Neural crest cell (in vitro differentiated cells): ENCODE measurements at places on chromosomes 3 and 15.
A peak's percentile ranks its signal among the peaks of the same experiment; 100 is the strongest.

GRCh38 chr3:133896002-133896761, 500 bp upstream of the RAB6B start:
- DNase-seq: no peak

DNA sequence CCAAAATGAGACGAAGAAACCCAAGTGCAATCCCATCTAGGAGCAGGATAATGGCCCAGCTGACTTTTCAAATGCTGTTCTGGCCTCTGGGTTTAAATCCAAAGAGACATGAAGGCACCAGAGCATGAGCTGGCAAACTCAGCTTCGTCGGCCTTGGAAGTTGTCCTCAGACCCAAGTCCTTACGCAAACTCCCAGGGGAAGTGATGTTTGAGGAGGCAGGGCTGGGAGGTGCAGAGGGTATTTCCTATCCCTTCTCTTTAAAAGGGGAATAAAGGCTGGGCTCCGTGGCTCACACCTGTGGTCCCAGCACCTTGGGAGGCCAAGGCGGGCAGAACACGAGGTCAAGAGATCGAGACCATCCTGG, 68.9 kb upstream of the HERC1 start:
- no peak for DNase-seq

GRCh38 chr3:5096336-5097008, 25.6 kb upstream of the ARL8B start:
- DNase-seq: no peak

DNA sequence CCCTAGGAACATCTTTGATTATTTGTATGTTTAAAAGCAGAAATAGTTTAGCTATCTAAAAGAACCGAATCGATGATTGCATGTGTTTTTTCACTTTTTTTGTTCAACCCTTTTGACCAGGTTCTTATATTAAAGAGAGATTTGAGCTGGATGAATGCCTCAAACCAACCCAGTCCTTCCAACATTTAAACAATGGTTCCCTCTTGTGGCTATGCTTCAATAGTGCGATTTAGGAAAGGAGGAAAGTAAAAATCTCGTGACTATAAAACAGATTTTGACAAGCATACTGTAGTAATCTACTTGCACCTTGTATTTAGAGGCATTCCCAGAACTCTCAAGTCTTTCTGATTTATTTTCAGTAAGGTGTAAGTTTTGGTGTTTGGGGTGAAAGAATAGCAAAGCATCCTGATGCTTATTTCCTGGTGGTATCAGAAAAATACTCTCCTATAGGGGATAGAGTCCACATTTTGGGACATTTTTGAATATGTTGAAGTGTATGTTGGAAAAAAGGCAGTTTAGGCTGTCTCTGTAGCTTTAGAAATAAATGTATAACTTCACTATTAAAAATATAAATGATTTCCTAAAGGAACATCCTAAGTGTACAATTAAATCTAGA, 159.6 kb upstream of the KCNH8 start:
- no peak for DNase-seq

GRCh38 chr3:12228461-12228860, 60.4 kb upstream of the PPARG start:
- no peak for DNase-seq

- DNase-seq: no peak
These were observed 44.0 kb downstream of the TM2D3 start for GRCh38 chr15:101608201-101608600.

- no peak for DNase-seq
These were observed 54.3 kb upstream of the THSD4 start for GRCh38 chr15:71060983-71061382.

DNA sequence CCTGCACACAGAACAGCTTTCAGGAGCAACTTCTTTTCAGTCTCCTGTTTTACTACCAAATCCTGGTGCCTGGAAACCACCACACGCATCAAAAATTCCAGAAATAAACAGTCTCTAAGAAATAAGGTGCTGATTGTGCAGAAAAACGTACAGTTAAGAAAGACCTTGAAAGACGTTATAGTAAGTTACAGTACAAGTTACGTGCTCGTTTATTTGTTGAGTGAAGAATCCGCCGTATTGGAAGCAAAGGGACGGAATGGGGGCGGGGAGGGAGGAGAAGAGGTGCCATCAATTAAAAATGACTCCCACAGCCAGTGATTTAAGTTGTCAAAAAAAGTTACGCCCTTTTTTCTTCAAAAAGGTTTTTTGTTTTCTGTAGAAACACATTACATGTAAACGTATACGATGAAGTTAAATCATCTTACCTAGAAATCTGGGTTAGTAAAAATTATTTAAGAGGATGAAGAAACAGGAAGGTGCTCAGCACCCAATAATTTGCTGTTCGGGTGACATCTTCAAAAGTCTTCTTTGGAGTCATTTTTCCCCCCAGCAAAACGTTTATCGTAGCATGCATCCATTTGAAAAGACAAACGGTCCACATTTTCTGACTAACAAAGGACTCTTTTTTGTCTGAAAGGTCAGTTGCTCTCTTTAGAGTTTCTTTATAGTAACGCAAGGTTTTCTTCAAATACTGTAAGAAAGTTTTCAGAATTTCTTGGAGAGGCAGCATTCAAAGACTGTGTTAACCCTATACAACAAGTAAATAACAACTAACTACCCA, 782 bp upstream of the UACA start:
- DNase-seq: peak; percentile 4

- DNase-seq: no peak
These were observed 67.2 kb upstream of the TSPAN3 start for GRCh38 chr15:77138167-77138522.

DNA sequence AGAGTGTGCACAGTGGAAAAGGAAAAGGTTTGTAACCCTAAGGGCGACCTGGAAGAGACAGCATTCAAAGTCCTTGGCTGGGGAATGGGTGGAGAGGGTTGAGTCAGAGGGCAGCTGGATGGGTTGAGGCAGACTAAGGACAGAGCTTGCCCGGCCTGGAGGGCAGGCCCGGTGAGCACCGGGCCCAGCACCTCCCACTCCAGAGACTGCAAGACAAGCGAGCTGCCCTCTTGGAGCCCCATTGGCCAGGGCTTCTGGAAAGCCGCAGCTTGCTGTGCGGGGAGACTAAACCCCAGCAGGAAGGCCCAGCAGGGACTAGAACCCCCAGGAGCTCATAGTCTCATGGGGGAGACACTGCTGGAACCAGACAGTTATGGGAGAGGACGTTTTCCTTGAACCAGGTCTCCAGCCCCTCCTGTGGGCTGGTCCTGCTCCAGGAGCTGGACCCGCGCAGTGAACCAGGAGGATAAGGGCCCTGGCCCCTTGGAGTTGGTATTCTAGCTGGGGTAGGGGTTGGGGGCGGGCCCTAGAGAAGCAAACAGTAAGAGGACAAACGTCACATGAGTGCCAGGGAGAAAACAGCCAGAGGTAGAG, 59.1 kb downstream of the RGMA start:
- no peak for DNase-seq

DNA sequence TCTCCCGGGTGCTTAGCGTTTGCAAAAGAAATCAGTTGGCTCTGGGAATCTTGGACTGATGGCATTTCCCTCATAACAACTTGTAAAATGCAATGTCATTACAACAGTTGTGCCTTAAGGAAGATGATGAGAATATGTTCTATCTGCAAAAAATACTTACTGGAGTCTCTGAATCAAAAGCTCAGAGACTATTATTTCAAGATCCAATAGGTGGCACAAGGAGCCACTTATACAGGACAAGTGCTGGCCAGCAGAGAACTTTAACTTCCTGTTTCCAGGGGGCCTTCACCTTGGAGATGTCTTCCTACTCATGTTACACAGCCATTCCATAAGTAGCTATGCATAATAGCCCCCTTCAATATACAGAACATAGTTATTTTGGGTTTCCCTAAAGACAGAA, 8.9 kb upstream of the RPS27L start:
- no peak for DNase-seq

DNA sequence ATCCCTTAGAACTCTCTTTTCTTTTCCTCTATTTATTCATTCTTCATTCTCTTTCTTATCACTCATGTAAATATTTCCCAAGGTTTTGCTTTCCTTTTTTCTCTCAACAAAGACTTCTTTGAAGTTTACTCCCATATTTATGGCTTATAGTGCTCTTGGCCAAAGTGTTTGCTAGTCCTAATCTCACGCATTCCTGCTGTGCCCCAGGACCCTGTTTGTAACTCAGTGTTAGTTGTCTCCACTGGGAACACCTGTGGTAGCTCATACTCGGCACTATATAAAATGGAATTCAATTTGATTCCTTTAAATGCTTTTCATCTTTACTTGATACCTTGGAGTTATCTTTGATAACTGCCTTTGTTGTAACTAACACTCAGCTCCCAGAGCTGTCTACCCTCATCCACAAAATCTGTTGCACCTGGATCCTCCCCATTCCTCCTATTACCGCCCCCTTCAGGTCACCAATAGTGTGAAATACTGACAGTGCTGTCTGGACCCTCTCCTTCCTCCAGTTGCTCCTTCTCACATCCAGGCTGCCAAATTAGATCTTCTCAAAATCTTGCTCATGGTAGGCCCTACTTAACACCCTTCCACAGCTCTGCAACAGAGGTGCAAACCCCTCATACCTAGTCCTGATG, 76.8 kb downstream of the TIGIT start:
- DNase-seq: no peak

DNA sequence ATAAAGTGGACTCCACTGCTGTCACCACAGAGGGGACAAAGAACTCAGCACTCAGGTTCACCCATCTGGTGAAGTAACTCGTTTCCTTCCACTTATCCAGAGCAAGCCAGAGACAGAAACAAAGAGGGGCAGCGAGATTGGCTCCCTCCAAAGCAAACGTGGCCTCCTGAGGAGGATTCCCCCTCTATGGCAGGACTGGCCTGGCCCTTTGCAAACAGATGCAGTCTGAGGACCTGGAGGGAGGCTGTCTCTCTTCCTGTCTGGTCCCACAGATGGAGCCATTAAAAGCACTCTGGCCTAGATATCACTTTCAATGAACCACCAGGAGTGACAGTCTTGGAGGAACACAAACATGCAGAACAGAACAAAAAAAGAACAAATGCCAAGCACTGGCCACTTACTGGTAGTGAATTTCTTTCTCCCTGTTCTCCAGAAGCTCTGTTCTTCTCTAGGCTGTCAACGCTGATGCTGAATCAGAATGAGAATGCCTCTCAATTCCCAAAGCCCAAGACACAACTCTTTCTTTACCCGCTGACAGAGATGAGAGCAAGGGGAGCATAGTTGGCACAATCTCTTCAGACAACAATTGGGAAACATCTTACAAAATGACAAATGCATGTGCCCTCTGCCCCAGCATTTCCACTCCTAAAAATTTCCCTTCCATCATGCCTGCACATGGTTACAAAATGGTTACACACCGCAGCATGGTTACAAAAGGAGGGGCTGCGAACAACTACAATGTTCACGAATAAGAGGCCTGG, 14.3 kb downstream of the KLHL25 start:
- no peak for DNase-seq

GRCh38 chr3:23448998-23449537, 245.9 kb downstream of the UBE2E2 start:
- no peak for DNase-seq

DNA sequence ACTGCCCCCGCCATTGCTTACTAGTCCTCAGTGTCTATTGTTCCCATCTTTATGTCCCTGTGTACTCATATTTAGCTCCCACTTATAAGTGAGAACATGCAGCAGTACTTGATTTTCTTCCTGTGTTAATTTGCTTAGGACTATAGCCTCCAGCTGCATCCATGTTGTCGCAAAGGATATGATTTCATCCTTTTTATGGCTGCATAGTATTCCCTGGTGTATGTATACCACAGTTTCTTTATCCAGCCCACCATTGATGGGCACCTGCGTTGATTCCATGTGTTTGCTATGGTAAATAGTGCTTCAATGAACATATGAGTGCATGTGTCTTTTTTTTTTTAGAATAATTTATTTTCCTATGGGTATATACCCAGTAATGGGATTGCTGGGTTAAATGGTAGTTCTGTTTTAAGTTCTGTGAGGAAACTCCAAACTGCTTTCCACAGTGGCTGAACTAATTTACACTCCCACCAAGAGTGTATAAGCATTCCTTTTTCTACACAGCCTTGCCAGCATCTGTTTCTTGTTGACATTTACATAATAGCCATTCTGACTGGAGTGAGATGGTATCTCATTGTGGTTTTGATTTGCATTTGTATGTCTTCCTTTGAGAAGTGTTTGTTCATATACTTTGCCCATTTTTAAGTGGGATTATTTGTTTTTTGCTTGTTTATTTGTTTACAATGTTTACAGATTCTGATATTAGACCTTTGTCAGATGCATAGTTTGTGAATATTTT, 53.7 kb downstream of the GALK2 start:
- no peak for DNase-seq

DNA sequence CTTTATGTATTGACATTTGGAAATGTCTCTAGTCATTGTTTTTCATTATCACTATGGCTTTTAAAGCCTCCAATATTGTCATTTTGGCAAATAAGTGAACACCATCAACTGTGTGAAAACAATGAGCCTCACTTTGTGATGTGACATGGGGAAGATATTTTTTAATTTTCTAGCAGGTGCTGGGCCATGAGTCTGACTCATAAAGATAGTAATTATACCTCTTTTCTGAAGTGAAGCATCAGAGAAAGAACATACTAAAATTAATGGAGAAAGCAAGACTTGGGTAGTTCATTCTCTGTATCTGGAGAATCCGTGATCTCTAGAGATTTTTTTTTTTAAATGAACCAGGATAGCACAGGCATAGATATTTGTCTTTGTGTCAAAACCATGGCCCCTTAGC, 100.8 kb downstream of the CCNL1 start:
- no peak for DNase-seq

DNA sequence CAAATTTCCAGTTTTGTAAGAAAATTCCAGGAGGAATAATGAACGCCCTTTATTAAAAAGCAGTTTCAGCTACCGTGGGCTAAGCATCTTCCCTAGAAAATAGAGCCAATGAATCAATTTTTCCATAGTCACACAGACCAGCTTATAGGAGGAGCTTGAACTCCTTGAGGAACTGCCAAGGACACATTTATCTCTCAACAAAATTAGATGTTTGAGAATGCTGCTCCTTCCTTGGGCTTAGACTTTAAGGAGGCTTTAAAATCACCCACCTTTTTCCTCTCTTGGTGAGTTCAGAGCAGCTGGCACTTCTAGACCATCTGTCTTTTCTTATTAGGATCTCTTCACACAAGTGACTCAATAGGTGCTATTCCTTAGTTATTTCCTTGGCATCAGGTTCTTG, 588.0 kb downstream of the SQOR start:
- no peak for DNase-seq
